ENCODE measurements at places on chromosomes 5 and 9.
A peak's percentile ranks its signal among the peaks of the same experiment; 100 is the strongest.

DNA sequence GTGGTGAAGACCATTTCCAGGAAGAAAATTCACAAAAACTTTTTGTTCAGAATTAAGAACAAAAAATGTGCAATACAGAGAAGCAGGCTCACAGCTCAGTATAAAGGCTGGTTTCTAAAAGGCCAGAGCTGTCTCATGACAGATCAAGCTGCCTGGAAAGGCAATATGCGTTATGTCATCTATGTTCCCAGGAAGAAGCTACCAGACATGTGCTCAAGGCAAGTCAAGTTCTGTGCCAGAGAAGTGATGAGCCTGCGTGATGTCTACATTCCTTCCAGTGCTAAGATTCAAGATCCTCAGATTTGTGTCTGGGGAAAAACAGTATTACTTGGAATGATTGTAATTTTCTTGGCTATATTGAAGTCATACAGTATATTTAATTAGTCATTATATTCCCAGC is 104.3 kb downstream of the PDE4D start:
- no peak for DNase-seq

DNA sequence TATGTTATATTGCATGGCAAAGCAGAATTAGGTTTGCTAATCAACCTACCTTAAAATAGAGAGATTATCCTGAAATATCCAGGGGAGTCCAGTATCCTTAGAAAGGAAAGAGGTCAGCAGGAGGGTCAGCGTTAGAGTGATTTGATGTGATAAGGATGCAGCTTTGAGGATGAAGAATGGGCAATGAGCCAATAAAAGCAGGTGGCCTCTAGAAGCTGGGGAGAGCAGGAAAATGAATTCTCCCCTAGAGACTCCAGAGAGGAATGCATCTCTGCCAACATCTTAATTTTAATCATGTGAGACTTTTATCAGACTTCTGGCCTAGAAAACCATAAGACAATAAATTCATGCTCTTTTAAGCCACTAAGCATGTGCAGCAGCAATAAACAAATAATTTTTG is 65.7 kb upstream of the SYK start:
- DNase-seq: no peak

DNA sequence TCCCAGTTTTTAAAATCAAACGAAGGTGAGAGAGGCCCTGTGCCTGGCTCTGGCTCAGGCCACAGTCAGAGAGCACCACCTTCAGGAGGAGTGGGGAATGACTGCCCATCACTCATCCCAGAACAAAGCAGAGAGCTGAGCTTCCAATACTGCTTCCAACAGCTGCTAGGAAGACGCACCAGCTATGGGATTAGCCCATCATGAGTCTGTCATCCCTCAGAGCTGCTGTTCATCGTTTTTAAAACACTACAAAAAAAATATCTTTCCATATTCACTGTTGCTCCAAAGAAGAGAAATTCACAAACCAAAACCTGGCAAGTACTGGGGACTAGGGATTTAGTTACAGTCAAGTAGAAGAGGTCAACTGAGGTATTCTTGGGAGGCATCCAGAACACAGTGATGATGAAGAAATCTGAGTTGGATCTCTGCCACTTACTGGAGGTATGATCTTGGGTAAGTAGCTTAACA is 102.4 kb downstream of the CDK5RAP2 start:
- DNase-seq: peak; percentile 9

DNA sequence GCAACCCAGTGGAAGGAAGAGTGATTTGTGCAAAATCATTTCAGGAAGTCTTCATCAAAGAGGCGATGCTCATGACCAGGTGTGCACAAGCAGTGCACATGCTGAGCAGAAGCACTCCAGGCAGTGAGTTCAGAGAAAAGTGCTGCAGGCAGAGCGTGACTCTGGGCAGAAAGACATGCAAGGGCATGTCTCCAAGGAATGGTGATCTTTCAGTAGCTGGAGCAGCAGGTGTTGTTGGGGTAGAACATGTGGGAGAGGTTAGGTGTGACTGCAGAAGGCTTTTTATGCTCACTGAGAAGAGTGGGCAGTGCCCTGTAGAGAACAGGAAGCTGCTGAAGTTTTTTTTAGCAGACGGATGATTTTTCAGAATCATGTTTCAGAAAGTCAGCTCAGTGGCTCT is 545.4 kb upstream of the TLE4 start:
- DNase-seq: no peak

All from GM19239 (cell line).